ENCODE measurements at places on chromosomes 2 and 18.

DNA sequence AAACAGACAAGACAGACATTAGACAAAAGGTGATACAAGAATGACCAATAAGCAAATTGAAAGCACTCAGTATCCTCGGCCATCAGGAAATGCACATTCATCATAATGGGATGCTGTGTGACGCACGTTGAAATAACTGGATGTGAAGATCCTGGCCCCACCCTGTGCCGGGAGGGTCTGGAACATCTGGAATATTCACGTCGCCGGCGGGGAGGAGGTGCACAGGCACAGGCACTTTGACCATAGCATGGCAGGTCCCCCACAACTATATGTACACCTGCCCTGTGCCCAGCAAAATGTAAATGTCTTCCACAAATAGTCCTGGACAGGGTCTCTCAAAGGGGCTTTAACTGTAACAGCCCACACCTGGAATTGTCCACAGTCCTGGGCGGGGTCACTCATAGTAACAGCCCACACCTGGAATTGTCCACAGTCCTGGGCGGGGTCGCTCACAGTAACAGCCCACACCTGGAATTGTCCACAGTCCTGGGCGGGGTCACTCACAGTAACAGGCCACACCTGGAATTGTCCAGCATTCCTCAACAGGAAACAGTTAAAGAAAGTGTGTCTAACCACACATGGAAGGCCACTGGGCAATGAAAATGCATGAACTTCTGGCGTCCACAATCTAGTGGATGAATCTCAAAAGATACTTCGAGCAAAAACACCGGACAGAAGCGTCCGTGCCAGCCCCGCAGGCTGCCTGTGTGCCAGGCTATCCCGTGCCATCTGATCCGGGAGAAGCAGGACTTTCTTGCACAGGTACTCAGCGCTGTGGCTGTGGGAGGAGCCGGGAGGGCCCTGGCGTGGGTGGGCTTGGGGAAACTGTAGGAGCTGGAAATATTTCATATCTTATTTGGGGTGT, 113.4 kb downstream of the RTP5 start:
- no peak for DNase-seq

GRCh38 chr18:67310826-67311225, 205.7 kb downstream of the DSEL start:
- no peak for DNase-seq

DNA sequence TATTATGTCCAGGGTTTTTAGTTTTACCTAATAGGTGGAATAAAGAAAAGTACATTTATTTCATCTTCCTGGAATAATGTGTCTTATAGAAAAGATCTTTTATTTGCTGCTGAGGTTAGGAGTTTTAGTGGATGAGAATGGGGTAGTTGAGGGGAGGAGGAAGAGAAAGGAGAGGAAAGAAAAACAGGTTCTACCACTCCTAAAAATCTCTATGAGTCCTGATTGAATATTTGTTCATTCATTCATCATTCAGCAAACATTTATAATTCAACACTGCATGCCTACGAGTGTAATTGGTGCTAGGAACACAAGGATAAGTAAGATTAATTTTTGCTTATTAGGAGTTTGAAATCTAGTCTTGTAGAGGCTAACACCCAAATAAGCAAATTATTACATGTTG, 45.2 kb upstream of the SLC4A10 start:
- DNase-seq = no peak

GRCh38 chr2:103010751-103011150, 248.9 kb downstream of the TMEM182 start:
- DNase-seq = no peak

- no peak for DNase-seq
These were observed 73.4 kb downstream of the ZBTB7C start for GRCh38 chr18:48335829-48336228.

GRCh38 chr2:98909317-98910211, 26.5 kb downstream of the CRACDL start:
- peak; percentile 75 for DNase-seq

DNA sequence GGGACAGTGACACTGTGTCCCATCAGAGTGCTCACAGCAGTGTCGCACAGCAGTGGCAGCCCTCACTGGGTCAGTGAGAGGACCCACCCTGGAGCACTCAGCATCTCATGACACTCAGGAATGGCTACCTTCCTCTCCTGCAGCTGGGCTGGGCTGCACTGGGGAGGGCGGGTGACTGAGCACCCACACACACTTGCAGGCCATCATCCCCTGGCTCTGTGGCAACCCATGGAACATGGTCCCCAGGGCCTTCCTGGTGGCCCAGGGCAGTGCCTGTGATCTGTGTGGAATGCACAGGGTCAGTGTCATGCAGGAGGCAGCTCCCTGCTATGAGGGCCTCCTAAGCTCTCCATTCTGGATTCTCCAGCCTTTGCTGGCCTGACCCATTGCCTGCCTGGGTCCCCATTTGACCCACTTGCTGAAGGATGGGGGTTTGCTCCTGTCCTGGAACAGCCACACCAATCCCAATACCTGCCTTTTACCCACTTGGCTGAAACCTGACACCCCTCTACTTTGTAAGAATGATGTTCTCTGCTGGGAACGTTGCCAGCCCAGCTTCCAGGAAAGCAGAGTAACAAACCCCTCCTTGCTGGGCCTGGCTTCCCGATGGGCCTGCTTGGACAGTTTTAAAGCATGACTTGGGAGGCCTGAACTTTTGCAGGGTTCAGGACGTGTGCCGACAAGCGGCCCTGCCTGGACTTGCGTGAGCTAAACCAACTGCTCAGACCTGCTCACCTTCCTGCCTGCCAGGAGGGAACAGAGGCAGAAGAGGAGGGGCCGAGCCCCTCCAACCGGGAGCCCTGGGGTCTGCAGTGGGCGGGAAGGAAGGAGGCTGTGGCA, 13.7 kb downstream of the HS6ST1 start:
- no peak for DNase-seq

- DNase-seq = no peak
These were observed 29.3 kb upstream of the FAM171B start for GRCh38 chr2:186664385-186665043.

- no peak for DNase-seq
These were observed 61.8 kb upstream of the YWHAQ start for GRCh38 chr2:9692456-9693195.

- no peak for DNase-seq
These were observed 88.8 kb downstream of the CELF4 start for GRCh38 chr18:37476611-37477295.

DNA sequence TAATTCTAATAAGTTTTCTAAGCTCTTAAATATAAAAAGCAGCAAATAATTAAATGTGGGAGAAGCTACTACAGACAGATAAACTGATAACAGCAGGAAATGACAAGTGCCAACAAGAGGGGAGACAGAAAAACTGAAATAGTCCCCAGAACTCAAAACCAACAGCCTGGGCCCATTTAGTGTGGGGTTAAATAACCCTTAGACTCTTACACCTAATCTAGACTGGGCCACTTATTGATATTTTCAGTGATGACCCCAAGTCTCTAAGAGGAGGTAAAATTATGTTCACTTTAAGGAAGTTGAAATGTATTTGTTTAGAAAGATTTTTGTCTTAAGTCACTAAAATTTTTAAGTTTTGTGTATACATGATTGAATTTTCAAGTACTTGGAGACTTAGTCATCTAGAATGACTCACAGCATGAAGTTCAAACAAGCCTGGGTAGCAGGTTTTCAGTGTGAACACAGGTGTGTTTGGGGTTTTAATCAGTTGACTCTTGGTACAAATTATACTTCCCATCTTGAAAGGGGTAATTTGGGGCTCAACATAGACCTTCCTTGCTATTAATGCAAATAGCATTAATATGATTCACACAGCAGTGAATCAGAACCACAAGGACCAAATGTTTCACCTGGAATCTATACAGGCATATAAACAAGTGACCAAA, 54.9 kb upstream of the MYO3B start:
- DNase-seq = no peak

DNA sequence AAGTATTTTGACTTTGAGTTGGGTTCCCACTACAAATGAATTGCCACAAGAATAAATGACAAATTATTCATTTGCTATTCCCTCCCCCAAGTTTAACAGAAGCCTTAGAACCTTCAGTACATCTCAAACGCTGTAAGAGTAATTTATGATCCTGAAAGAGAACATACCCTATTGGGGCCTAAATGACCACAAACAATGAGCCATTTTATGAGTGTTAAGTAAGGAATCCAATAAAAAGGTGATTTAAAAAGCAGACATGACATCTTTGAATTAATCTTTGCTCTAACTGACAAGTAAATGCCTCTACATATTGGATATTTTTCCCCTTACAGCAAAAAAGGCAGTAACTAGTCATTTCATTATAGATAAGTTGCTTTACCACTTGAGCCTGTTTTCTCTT, 136.9 kb downstream of the NRXN1 start:
- DNase-seq = no peak

DNA sequence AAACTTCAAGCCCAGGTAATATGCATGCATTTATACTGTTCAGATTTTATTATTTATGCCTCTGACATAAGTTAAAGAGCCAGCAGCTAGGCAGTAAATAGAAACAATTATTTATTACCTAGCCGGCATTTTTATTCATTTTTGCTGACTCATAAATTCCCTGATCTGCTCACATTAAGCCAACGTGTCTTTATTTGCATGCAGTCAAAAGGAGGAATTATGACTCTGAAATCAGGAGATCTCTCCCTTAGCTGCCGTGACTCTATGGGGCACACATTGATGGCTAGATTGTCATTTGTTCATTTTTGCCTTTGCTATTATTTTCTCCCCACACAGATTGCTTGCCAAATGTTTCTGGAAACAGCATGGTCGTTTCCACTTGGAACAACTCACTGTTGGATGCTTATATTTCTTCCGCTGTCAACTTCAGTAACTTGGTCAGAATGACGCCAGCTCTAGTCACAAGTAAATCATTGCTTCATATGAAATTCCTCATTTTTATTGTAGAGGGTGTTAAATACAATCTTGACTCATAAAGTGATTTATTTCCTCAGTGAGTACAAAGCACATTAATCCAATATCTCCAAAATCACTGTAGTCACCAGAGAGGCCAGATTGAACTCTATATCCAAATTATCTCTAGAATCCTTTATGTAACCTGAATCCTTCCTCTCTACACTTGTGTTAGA, 15.9 kb upstream of the ZBTB14 start:
- DNase-seq = no peak

DNA sequence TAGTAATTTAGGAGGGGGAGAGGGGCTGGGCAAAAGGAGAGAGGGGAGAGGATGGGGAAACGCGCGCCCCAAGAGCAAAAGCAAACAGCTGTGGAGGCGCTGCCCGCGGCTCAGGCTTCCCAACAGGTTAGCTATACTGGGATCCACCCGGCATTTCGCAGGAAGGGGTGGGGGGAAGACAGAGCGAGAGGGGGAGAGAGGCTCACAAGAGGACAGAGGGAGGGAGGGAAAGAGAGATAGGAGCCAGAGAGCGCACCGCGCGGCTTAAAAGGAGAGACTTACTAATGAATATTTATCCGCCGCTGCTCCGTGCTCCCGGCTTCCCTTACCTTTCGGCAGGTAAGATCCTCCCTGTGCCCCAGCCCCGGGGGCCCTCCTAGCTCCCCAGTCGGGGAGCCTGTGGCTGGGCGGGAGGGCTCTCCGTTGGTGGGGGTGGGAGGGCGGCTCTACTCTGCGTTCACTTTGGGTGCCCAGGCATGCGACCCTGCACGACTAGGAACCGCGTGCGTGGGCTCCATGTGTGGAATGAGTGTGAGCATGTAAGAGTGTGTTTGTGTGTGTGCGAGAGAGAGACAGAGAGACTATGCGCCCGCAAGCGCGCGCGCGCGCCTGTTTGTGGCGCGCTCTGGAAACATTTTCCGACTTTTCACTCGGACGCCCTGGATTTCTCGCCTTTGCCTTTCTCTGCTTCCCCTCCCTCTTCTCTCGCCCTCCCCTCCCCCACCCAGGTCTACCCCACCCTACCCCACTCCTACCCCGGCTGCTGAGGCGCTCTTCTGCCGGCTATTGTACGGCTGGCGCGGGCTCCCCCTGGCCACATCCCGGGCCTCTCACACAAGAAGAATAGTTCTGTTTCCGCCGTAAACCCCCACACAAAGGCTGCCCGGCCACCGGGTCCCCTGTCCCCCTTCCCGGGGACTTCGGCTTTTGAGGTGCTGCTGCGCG, 7.2 kb upstream of the SIX3 start:
- DNase-seq = no peak

DNA sequence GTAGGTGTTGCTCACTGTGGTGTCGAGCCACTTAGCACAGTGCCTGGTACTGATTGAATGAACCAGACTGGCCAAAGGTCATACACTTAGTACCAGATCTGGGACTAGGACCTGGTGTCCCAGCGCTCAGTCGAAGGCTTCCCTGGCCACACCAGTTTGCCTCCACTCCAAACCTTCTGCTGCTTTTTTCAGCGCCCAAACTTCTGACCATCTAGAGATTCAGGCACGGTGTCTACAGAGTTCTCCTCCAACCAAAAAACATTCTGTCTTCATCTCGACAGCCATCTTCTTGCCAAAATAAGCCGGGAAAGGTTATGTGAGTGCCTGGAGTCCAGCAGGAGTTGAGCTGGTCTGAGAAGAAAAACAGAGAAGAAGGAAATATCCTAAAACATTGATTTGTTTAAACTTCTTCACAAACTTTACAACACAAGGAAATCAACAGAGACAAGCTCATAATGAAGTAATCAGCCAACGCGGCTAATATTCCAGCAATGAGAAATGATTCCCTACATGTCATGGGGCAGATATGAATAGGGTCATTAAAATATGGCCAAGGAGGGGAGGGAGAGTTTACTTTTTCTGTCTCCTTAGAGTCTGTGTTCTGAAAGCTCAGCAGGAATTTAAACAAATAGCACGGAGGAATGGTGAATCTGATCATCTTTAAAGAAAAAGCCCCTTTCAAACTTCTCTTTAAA, 2.3 kb upstream of the GLI2 start:
- no peak for DNase-seq

DNA sequence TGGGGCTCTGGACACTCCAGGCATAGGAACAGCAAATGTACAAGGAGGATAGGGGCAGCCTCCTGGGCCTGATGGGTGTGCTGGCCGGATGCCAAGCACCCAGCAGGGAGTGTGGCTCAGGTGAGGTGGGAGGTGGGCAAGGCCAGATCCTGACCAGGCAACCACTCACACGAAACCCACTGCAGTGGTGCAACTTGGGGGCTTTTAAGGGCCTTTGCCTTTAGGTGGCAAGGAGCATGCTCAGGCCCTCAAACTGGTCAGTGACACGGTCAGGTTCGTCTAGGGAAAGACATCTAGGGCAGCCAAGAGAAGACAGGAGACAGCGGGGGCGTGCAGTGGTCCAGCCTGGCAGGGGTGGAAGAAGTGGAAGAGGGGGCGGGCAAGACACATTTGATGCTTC, 18.4 kb upstream of the TEX51 start:
- peak; percentile 36 for DNase-seq

GRCh38 chr2:43039376-43040080, 186.9 kb downstream of the ZFP36L2 start:
- DNase-seq = peak; percentile 46

GRCh38 chr2:191226196-191226595, 19.0 kb upstream of the MYO1B start:
- no peak for DNase-seq

GRCh38 chr18:31486165-31486564, 11.8 kb upstream of the DSG2 start:
- DNase-seq = no peak

GRCh38 chr2:190367091-190367490, 23.7 kb downstream of the INPP1 start:
- DNase-seq = no peak

- no peak for DNase-seq
These were observed 57.4 kb downstream of the MYO1B start for GRCh38 chr2:191302459-191303139.

Data from ecto neural progenitor cell (in vitro differentiated cells).